ENCODE measurements at places on chromosomes 4 and X.

GRCh38 chrX:41737065-41737464 lies 13.1 kb downstream of the GPR82 start:
- DNase-seq: no peak

GRCh38 chr4:57125996-57126395 lies 15.8 kb upstream of the IGFBP7 start:
- DNase-seq: no peak

- no peak for DNase-seq
Observed at GRCh38 chr4:152269448-152270191, 266.3 kb downstream of the FBXW7 start.

GRCh38 chr4:182553653-182554052 lies 310.5 kb downstream of the TENM3 start:
- DNase-seq: no peak

- no peak for DNase-seq
Observed at GRCh38 chr4:127446427-127446885, 186.3 kb upstream of the INTU start.

DNA sequence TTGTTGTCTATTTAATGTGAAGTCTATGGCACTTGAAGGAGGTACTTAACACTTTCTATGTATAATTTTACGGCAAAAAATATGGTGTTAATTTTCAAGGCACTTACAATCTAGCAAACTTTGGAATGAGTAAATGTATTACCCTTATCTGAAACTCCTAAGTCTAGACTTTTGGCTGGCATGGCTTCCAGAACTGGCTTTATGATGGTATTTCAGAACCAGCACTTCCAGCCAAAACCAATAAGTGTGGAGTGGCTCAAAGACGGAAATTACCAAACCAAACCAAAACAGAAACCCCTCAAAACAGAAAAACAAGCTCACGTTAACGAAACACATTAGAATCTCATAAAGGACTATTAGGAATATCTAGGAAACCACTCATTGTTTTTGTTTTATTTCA lies 205.6 kb upstream of the HAND2 start:
- DNase-seq: no peak

GRCh38 chr4:101418466-101418865 lies 71.1 kb upstream of the PPP3CA start:
- no peak for DNase-seq

DNA sequence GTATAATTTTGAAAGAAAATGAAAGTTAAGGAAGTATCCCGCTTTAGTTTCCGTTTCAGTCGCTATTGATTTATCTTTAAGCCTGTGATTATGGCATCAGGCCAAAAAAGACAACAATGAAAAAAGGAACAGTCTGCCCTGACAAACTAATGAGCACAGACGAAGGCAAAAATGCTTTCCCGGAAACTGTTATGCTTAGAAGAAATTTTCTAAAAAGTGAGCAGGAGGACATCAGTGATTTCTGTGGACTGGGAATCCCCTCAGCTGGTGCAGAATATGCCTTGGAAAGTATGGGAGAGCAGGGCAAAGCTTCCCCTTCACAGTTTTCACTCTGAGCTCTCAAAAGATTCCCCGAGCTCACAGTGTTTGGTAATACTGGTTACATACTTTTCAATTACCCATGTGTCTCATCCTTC lies 5.1 kb upstream of the CXCL10 start:
- peak; percentile 41 for DNase-seq

DNA sequence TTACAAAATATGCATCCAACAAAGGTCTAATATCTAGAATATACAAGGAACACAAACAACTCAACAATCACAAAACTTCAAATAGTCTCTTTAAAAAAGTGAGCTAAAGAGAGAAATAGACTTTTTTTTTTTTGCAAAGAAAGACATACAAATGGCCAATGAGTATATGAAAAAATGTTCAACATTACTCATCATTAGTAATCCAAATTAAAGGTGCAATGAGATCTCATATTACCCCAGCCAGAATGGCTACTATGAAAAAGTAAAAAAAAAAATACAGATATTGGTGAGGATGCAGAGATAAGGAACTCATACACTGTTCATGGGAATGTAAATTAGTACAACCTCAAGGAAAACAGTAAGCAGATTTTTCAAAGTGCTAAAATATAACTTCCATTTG lies 24.1 kb downstream of the AGTR2 start:
- no peak for DNase-seq

DNA sequence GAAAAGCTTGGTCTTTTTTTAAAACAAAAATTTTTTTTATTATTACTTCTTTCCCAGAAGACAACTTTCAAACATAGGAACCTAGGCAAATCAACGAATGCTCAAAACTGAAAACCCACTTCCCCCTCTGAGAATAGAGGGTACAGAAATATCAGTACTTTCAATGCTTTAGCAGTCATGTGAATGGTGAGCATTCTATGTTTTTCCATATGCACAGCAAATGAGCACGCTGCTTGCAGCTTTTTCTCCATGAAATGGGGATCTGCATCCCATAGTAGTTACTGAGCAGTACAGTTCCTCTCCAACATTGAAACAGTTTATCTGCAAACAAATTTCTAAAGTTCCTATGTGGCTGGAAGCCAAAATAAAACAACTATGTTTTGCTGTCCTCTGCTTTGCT lies 108.4 kb upstream of the BMP2K start:
- DNase-seq: no peak

DNA sequence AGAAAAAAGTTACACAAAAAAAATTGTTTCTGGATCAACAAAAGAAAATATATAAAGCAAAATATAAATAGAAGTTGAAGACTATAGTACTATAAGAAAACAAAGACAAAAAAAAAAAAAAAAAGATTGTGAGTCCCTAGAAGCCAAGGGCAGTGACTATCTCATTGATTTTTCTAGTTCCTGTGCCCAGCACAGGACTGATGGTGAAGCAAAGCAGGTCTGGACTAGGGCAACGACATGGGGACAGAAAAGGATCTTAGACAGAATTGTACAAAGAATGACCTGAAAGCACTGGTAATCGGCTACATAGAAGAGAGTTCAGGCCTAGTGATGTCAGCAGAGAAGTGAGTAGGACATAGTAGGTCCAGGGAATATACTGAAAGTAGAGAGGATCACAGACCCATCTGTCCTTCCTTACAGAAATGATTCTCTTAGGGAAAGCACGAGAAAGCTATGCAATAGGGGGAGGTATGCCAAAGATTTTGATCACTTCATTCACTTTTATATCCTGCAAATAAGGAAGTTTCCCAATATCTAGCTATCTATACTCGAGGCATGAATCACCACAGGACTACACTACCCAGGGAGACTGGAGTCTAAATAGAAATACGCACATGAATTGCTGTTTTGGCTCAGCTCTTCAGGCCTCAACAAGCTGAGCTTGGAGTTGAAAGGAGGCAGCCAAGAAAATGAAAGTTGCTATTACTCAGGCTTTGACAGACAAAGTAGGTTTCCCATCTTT lies 230.9 kb upstream of the GPC4 start:
- DNase-seq: peak; percentile 89

DNA sequence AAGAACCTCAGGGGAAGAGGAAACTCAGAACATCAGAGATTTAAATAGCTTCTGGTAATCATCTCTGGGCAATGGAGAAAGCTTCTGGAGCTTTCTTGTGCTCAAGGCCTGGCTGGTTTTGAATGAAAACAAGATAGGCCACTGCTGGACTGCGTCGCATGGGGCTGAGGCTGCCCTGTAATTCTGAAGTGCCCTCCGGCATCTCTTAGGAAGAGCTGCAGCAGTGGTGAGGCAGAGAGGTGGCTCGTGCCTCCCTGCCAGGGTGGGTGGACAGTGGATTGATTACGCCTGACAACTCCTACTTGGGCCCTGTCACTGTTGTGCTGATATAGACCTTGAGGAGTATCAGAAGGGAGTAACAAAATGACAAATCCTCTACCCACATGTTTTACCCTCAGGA lies 279.7 kb downstream of the NR3C2 start:
- no peak for DNase-seq

GRCh38 chrX:40152173-40152711 lies 54.5 kb upstream of the BCOR start:
- no peak for DNase-seq

GRCh38 chr4:121800638-121800960 lies 524 bp upstream of the EXOSC9 start:
- no peak for DNase-seq

DNA sequence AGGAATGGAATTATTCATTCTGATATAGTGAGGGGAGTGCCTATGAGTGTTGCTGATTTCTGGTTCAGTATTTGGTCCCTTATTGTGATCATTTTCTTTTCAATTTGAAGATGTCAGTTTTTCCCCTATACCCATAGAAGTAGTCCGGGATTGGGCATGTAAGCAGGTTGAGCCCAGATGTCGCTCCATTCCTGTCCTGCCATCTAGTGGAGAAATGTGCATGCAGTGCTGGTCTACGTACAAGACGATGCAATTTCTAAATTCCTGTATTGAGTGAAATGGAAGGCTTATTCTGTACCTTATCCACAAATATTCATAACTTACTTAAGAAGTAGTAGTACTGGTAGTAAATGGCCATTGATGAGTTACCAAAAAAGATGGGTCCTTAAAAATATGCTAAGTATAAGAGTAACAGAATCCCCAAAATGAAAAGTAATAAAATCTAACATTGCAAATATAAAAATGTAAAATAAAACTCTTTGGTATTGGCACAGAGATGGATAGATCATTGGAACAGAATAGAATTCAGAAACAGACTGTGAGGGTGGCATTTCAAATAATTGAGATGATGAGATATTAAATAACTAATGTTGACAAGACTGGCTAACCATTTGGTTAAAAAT lies 60.9 kb downstream of the UGT8 start:
- DNase-seq: peak; percentile 71

DNA sequence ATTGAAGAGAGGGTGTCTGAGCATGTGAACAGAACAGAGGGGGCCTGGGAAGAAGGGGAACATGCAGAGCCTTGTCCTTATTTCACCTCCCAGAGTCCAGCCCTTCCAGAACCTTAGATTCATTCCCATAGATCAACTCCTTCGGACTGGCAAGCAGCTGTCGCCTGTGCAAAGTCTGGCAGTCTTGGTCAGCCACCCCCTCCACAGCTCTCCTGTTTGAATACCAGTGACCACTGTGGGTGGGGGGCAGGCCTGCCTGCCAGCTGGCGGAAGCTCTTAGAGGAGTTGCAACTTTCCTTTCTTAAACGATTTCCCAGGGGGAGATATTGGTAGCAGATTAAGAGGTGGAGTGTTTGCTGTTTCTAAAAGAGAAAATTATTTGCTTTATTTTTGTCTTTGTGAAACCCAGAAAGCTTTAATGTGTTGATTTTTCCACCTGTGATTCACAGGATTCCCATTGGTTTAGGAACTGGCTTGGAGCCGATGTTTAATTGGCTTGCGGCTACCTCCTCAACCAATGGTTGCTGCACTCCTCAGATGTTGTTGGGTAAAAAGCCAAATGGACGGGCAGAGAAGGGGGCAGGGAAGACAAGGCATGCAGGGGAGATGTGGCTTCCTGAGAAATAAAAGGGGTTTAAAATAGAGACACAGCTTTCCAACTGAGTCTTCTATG lies 62.2 kb upstream of the PRPS1 start:
- peak; percentile 35 for DNase-seq

DNA sequence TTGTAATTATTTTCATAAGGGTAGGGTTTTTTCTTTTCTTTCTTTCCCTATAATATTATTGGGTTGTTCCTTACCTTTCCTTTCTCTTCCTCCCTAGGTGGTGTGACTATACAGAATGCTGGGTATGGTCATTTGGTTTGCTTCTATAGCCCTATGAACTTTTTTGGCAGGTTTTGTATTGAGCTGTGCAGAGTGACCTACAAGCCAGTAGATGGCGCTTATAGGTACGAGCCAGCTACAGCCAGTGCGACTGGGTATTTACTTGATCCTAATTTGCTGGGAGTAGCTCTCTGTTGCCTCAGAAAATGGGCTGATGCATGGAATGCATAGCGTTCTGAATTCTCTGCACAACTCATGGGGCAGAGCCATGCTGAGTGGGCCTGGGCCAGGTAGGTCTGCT lies 423.3 kb downstream of the MAGEE1 start:
- no peak for DNase-seq

GRCh38 chrX:146615628-146616348 lies 193.8 kb upstream of the CXorf51B start:
- no peak for DNase-seq

- DNase-seq: no peak
Observed at GRCh38 chr4:31923634-31924033, 1203.5 kb downstream of the PCDH7 start.

DNA sequence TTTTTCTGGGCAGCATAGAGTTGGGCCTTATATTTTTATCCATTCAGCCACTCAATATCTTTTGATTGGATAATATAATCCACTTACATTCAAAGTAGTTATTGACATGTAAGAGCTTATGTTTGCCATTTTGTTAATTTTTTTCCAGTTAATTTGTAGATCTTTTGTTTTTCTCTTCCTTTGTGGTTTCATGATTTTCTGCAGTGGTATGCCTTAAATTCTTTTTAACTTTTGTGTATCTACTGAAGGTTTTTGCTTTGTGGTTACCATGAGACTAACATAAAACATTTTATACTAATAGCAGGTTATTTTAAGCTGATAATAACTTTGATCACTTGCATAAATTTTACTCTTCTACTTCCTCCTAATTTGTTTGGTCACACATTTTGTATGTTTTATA lies 140.8 kb upstream of the GATB start:
- peak; percentile 6 for DNase-seq

- peak; percentile 88 for DNase-seq
Observed at GRCh38 chrX:154409222-154409871, at the start of gene DNASE1L1. Gene DNASE1L1, minus strand, starts transcription at chrX:154409254. Its CDS starts 3,686 bp downstream, at chrX:154405568.

GRCh38 chr4:114116861-114117260 lies 137.4 kb upstream of the ARSJ start:
- no peak for DNase-seq

DNA sequence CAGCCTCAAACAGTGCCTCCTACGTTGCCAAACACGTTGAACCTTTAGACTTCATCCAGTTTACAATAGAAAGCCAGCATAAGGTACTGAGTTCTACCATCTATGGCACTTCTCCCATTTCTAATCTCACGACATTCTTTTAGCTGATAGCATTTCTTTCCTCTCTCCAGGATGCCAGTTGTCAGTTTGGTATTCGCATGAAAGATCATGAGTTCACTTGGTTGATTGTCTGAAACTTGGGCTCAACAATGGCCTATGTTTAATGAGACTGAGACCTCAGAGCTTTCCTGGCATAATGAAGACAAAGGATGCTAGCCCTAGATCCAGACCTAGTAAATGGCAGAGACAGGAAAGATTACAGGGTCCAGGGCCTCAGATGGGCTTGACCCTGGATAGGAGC lies 69.2 kb upstream of the SPRY1 start:
- DNase-seq: peak; percentile 31

DNA sequence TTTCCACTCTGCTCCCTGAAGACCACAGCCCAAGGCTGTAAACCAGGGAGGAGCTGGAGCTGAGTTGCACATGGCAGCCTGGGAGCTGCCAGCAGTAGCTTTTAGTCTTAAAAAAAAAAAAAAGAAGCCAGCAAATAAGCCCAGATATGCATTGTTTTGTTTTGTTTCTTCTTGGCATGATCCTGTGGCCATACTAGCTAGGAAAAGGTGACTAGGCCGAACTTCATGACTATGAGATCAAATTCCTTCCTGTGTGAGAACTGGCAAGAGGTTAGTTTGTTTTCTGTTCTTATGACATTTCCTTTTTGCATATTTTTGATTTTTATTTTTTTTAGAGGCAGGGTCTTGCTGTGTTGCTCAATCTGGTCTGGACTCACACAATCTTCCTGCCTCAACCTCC lies 323.3 kb downstream of the DCTD start:
- DNase-seq: peak; percentile 77

- no peak for DNase-seq
Observed at GRCh38 chr4:39963656-39964055, 14.1 kb downstream of the PDS5A start.

- DNase-seq: no peak
Observed at GRCh38 chr4:83503974-83504373, 19.1 kb upstream of the ABRAXAS1 start.
